ENCODE measurements at places on chromosomes 6 and 20.

- DNase-seq, result no peak
Observed at GRCh38 chr20:8912731-8913130, 156.2 kb upstream of the PLCB4 start.

GRCh38 chr20:18578581-18578980 lies 9.3 kb upstream of the DTD1 start:
- DNase-seq, result no peak

DNA sequence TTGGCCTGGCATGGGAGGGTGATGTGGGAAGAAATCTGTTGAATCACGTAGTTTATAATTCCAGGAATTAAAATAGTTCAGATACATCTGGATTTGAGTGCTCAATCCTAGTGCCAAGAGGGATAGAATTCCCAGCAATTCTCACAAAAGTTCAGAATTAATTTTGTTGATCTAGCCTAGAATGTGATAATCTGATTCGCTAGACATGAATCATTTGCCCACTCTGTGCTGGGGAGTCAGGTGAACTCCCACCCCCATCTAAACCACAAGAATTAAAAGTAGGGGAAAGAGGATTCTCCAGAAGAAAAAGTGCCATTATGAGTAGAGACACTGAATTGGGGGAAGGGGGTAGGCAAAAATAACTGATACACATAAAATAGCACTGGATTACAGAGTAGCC lies 85.0 kb downstream of the LIN28B start:
- no peak for DNase-seq

- no peak for DNase-seq
Observed at GRCh38 chr6:159677506-159678165, 15.4 kb downstream of the SOD2 start.

- peak; percentile 48 for DNase-seq
Observed at GRCh38 chr6:710601-711571, 17.9 kb upstream of the EXOC2 start.

GRCh38 chr6:47917202-47917601 lies 135.4 kb downstream of the OPN5 start:
- DNase-seq, result no peak

- no peak for DNase-seq
Observed at GRCh38 chr6:79818471-79818870, 128.9 kb downstream of the ELOVL4 start.

DNA sequence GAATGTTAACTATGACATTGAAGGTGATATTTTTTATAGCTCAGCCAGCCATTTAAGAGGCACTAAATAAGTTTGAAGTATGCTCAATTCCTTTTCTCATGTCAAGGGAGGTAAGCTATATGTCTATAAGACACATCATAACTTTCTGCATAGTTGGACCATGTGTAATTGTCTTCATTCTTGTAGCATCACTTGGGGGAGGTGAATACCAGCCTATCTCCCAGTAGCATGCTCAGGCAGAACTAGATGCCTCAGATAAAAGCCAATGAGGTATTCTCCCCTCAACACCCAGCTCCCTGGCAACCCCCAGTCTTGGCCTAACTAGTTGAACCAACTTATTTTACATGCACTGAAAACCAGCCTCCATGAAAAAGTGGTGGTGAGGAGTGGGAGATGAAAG lies 158.3 kb upstream of the JAG1 start:
- no peak for DNase-seq

DNA sequence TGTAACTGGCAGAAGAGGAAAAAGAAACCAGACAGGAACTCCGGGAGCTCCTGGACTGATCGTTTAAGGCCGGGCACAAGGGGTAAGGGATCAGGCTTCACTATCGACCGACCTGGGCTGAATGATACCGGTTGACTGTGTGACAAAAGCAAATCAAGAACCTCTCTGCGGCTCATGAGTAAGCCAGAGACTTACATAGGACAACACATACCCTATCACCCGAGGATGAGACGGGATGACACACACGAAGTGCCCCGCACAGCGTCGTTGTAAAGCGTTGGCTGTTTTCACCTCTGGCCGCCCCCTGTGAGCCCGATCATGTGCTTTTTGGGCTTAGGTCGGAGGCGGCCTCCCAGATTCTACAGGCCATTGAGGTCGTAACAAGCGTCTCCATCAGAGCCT lies 695 bp upstream of the TGIF2 start:
- DNase-seq, result no peak
